ENCODE measurements at places on chromosomes 2 and 18. TPM values are rescaled to one million over a fixed set of nuclear protein-coding genes. Genes with fewer than 3 reads are reported as not detected.

The TSPYL6 gene
- polyA plus RNA-seq = 0.07 TPM

The SERPINB3 gene
- not detected for polyA plus RNA-seq

The RAD51AP2 gene
- polyA plus RNA-seq = 0.19 TPM

The ZSWIM2 gene
- not detected for polyA plus RNA-seq

The FAP gene
- polyA plus RNA-seq = 10.1 TPM

The COLEC12 gene
- polyA plus RNA-seq = 25.4 TPM

The RAPGEF4 gene
- polyA plus RNA-seq = 13.0 TPM

The STAT4 gene
- 6.3 TPM for polyA plus RNA-seq

The CSRNP3 gene
- 9.2 TPM for polyA plus RNA-seq

The ADRA2B gene
- polyA plus RNA-seq = 3.9 TPM

The ATP8B1 gene
- polyA plus RNA-seq = 33.0 TPM

DNA sequence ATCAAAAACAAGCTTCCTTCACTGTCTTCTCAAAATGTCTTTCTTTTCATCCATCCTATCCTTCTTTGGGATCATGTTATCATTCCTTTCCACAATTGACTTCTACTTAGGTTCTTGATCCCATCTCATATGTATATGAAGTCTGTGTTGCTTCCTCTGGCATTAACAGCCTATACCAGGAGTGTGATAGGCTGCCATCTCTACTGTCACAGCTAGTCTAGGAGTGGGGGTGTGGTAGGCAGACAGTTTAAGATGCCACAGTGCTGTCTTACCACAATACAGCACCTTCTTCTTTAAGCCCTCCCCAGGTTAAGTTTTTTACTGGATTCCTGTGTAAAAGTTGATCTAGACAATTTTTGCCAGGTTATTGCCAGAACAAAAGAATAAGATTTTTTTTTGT lies 3.7 kb upstream of the HTR2B start:
- DNase-seq = no peak

DNA sequence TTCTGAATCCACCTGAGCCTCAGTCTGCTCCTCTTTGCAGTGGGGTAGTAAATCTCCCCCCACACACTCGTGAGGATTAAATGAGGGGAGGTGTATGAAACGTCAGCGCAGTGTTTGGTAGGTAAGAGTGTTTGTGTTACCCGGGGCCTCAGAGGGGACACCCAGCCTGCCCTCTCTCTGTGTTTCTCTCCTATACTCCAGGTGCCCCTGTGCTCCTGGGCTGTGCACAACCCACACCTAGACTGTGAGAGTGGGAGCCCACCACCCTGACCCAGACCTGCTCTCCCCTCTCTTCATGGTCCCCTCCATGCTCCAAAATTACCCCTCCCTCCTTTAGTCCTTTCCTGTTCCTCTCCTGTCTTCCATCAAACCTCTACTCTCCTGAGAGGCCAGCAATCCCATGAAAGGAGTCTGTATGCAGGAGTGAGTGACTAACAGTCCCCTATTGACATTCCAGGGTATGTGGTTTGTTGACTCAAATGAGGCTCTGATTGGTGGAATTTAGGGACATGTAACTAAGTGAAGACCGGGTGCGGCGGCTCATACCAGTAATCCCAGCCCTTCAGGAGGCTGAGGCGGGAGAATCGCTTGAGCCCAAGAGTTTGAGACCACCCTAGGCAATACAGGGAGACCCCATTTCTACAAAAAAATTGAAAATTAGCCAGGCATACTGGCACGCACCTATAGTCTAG lies 10.4 kb downstream of the CIB4 start:
- no peak for DNase-seq

- no peak for DNase-seq
These were observed 30.2 kb downstream of the ADI1 start for GRCh38 chr2:3488855-3489763.

GRCh38 chr18:48886520-48887293 lies 64.1 kb downstream of the SMAD7 start:
- DNase-seq = no peak

- DNase-seq = no peak
These were observed 558 bp upstream of the CEP192 start for GRCh38 chr18:12990641-12990966.

DNA sequence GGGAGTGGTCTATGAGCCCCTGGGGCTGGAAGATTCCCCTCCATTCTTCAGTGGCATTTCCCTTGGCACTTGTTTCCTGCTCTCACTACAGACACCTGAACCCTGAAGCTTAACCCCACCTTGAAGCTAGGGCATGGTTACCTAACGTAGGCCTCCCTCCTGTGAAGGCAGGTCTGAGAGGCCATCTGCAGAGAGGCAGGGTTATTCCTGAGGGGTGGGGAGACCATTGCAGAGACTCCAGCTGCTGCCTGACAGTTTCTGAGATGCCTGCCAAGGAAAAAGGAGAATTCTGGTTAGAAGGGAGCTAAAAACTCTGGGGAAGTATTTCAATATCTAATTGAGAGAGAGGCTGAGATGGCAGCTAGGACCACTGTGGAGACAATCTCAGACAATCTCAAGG lies 119.3 kb upstream of the NDUFV2 start:
- DNase-seq = no peak

GRCh38 chr2:8479298-8479697 lies 202.6 kb upstream of the ID2 start:
- DNase-seq = no peak

GRCh38 chr2:30801821-30802455 lies 5.3 kb downstream of the CAPN13 start:
- DNase-seq = no peak

DNA sequence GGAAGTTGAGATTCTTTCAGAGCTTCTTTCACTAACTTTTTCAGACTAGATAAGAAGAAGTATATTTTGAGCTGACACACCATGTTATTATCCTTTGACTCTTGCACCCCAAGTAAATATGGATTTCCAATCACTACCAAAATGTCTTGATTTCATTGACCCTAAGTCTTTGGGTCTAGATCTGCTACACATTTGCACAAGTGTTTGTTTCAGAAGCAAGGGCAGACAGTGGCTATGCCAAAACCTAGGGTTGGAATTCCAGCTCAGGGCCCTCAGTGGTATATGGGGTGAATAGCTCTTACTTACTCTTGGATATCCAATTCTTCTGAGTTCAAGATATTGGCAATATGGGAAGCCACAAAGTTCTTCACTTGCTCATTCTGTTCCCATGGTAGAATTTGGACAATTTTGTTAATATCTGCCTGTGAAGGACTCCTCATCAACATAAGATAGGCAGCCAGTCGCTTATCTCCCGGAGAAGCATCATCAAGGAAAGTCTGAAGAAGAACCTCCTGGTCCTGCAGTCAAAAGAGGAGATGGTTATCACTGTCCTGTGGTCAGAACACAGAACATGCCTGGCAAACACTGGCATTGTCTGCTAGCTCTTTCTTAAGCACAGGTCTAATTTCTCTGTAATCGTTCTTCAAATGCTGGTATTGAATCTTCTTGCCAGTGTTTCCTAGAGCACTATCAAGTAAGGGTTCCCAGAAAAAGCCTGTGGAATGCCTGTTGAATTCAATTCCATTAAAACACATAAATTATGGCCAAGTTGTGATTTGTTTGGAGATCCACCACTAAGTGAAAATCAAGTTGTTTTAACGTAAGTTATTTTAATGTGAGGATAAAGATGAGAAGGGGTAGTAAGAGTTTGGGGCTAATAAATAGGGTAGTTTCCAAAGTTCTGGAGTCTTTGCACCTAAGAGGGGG lies 15.6 kb downstream of the APOB start:
- DNase-seq = no peak

DNA sequence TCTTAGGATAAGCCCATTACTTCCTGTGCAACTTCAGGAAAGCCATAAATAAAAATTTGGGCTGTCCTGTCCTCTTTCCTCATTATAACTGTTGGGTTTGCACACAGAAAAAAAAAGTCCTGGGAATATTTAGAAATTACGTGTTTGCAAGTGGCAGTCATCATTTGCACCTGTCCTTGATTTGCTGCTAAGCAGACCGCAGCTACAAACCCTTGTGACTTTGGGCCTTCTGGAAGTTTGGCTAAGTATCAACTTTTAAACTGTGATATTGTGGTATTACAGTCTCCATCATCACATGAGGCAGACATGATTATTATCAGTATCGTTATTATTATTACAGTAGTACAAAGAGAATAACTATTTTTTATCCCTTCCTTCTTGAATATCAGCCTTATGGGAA lies 260.7 kb upstream of the SESTD1 start:
- DNase-seq = no peak

GRCh38 chr2:201440182-201440581 lies 11.1 kb downstream of the TRAK2 start:
- no peak for DNase-seq

- no peak for DNase-seq
These were observed 203.8 kb upstream of the SIX2 start for GRCh38 chr2:45212953-45213635.

GRCh38 chr2:113060396-113060795 lies 1.4 kb downstream of the IL36RN start:
- no peak for DNase-seq

GRCh38 chr18:31821545-31822171 lies 61.0 kb upstream of the SLC25A52 start:
- no peak for DNase-seq

DNA sequence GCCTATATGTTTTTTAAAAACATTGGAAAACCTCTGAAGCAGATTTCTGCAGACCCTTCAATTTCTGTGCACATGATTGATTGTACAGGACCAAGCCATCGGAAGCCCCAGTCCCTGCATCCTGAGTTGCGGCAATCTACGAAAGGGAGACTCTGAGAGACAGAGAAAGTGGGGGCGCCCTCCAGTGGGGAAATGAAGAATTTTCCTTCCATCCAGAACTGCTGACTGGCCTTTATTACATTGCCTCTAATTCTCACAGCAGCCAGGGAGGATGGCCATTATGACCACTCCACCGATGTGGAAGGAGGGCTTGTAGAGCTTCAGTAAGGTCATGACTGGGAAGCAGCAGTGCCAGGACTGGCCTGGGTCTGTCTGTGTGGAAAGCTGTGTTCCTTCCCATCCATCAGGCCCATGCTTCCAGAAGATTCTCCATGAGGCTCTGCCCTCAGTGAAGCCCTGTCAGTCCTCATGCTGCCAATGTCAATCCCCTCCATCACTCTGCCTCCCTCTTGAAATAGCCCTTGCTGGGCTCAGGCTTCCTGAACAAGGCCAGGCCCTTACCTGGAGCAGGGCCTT lies 20.0 kb upstream of the RESP18 start:
- DNase-seq = peak; percentile 35

DNA sequence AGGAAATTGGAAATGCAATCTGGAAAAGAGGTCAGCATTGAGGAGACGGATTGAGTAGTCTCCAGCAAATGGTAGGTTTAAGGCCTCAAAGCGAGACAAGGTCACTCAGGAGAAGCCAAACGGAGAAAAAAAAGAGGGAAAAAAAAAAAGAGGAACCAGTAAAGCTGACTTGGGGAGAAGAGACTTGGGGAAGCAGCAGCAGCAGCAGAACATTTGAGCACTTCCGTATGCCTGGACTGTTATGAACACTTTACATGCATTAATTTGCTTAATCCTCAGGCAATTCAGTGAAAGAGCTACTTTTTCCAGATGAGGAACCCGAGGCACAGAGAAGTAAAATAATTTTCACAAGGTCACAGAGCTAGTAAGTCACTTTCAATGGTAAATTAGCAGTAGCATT lies 81.3 kb downstream of the OSBPL6 start:
- DNase-seq = no peak

DNA sequence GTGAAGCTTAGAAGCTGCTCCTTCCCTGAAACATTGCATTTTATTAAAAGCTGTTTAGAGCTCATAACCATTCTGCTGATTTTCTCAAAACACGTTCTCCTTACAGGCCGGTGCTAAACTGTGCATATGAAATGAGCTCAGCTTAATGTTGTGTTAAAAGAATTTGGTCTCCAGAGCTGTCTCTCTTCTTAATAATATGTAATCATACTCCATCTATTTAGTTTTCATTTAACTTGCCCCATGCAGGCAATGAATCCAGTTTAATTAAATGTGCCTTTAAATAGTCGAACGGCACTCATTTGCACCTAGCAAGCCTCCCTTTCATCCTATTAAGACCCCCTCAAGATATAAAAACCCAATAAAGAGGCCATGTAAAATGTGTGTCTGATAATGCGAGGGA lies 76.3 kb downstream of the HNMT start:
- no peak for DNase-seq

- peak; percentile 38 for DNase-seq
These were observed 678 bp downstream of the PIAS2 start for GRCh38 chr18:46916551-46917107.

DNA sequence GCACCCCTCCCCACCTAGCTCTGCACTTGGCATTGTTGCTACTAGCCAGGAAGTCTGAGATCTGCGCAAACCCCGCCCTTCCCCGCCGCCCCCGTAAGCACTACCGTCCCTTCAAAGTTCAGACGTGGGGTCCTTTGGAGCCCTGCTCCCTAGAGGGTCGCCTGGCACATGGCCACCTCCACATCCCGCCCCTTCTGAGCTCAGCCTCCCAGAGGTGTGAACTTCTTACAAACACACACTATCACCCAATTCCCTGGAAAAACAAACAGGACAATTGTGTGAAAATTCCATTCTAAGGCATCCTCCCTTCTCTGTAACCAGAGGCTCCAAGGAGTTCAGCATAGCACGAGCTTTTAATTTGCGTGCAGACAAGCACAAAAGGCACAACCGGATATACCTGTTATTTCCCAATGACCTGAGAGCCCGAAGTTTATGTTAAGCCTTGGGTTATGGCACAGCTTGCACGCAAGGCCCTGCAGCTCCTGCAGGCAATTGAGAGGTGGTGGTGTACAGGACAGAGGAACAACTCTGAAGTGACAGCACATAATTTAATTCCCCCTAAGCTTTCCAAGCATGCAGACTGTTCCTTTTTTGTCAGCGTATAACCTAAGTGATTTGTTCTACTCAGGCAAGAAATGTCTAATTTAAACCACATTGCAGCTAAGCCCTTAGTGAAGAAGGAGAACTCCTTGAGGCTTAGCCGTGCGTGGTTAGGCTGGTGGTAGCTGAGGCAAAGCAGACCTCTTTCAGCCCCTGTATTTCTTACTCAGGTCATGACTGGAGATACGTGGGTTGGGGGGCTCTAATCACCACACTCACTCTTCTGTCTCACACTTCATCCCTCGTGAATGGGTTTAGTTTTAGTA lies 20.3 kb upstream of the CYP1B1 start:
- DNase-seq = peak; percentile 81

DNA sequence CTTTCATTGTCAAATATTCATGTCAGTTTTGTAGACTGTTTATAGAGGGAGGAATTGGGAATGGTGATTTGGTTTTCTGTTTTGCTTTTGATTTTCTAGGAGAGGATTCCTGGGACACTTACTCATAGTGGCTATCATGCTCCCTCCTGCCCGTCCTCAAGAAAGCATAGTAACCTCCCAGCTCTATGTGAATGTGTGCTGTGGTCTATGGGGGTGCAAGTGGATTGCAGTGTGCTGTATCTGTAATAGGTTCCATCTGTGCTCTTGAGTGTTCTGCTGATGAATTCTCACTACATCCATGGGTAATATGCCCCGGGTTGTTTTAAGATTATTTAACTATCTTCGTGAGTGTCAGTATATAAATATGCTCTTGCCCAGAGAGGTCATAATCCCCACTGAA lies 811.3 kb downstream of the CNTNAP5 start:
- DNase-seq = no peak

Data from renal pelvis (tissue), 12 donors.